ENCODE measurements at places on chromosomes 4 and X.
A peak's percentile ranks its signal among the peaks of the same experiment; 100 is the strongest.

DNA sequence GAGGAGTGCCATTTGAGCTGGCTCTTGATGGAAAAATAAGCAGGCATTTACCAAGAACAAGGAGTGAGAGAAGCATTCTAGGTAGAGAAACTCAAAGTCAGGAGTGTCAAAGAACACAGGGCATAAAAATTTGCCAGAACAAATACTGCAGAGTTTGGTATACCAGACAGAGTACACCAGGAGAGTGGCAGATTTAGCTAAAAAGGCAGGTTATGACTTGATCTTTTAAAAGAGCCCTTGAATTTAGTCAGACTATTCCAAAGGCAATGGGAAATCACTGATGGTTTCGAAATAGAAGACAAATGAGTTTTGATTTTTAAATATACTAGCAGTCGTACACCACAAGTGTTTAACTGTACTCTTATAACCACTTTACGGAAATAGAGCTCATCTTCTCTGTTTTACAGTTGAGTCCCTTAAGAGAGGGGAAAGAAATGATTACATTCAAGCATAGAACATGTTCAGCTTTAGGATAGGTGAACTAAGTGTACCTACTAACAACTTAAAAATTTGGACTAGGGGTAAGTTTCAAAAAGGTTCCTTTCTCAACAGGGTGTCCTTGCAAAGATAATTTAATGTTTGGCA lies 10.2 kb downstream of the UBE2D3 start:
- DNase-seq: no peak

GRCh38 chr4:105657117-105657765 lies 51.2 kb downstream of the INTS12 start:
- DNase-seq: no peak

GRCh38 chr4:67934628-67935027 lies 28.7 kb downstream of the TMPRSS11A start:
- no peak for DNase-seq

GRCh38 chr4:27046851-27047250 lies 186.2 kb downstream of the STIM2 start:
- DNase-seq: no peak

DNA sequence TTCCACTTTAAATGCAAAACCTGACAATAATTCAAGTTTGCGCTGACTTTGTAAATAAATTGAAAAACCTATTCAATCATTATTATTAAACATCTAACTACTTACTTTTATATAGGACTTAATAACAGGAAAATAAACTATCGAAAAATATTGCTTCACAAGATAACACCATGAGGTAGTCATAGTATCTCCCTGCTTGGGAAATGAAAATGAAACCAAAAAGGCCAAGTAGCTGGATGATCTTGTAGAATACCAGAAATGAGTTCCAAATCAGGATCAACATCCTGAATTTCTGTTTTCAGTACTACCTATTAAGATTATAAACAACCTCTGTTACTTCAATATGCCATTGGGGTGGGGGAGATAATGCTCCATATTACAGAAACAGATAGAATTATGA lies 58.9 kb downstream of the CHIC2 start:
- peak; percentile 38 for DNase-seq

DNA sequence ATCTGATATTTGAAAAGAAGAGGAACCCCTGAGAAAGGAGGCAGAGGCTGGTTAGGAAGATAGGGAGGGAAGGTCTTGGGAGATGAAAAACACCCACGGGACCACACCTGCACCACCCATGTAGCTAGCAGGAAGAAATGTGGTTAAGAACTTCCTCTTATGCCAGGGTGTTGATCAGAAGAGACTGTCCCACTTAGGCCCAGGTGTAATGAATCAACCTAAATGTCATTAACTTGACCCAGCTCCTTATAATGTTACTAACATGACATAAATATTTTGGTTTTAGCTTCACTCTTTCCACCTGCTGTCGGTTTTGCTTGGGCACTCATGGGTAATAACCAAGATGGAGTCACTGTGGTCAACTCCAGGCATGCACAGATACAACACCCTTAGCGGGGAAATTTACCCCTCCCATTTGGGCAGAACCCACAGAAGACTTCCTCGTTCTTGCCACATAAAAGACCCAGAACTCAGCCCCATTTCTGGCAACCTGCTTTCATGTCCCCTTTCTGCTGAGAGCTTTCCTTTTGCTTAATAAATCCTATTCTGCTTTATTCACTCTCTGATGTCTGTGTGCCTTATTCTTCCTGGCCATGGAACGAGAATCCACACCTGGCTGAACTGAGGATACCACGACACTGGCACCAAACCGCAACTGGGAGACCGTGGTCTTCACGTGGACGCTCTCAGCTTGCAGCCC lies 46.8 kb downstream of the ZNF141 start:
- no peak for DNase-seq

DNA sequence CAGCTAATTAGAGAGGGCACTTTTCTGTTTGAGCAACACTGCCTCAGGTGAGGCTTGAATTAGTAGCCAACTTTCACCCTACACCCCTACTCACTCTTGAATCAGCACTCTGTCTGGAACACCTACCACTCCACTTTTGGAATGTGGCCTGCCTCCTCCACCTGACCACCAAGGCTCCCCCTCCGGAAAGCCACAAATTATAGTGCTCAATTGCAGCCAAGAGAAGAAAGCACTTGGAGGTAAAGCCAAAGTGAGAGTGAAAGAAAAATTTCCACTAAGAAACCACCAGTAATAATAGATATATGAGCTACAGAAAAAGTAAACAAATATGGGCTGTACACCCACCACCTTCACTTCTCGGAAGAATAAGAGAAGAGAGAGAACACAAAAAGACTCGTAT lies 41.1 kb downstream of the PPP3CA start:
- no peak for DNase-seq

DNA sequence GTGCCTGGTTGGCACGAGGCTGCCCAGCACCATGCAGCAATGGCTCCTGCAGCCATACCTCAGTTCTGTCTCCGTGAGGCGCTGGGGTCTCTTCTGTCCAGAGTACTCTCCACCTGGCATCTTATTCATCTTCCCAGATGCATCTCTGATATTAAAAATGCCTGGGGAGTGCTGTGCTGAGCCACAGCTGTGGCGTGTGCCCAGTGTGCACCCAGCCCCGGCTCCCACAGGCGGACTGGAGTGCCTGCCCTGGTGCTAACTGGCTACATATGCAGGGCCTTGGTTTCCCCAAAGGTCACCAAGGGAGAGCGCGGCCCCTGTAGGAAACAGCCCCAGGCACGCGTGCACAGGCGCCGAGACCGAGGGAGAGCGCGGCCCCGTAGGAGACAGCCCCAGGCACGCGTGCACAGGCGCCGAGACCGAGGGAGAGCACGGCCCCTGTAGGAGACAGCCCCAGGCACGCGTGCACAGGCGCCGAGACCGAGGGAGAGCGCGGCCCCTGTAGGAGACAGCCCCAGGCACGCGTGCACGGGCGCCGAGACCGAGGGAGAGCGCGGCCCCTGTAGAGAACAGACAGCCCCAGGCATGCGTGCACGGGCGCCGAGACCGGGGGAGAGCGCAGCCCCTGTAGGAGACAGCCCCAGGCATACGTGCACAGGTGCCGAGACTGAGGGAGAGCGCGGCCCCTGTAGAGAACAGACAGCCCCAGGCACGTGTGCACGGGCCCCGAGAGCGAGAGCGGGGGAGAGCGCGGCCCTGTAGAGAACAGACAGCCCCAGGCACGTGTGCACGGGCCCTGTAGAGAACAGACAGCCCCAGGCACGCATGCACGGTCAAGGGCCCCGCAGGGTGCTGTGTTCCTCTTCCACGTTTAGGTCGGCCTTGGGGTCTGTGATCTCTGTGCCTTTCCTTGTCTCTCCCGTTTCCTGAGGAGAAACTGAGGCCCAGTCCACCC lies 14.5 kb downstream of the TMEM175 start:
- no peak for DNase-seq

- DNase-seq: peak; percentile 31
These were observed 891 bp downstream of the XK start for GRCh38 chrX:37686369-37686995.

DNA sequence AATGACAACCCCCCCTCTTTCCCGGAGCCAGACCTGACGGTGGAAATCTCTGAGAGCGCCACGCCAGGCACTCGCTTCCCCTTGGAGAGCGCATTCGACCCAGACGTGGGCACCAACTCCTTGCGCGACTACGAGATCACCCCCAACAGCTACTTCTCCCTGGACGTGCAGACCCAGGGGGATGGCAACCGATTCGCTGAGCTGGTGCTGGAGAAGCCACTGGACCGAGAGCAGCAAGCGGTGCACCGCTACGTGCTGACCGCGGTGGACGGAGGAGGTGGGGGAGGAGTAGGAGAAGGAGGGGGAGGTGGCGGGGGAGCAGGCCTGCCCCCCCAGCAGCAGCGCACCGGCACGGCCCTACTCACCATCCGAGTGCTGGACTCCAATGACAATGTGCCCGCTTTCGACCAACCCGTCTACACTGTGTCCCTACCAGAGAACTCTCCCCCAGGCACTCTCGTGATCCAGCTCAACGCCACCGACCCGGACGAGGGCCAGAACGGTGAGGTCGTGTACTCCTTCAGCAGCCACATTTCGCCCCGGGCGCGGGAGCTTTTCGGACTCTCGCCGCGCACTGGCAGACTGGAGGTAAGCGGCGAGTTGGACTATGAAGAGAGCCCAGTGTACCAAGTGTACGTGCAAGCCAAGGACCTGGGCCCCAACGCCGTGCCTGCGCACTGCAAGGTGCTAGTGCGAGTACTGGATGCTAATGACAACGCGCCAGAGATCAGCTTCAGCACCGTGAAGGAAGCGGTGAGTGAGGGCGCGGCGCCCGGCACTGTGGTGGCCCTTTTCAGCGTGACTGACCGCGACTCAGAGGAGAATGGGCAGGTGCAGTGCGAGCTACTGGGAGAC lies 1.6 kb downstream of the PCDH10 start:
- no peak for DNase-seq
